ENCODE measurements at places on chromosomes 7 and 10.

- no peak for DNase-seq
Observed at GRCh38 chr7:139490130-139490529, 6.7 kb upstream of the KLRG2 start.

DNA sequence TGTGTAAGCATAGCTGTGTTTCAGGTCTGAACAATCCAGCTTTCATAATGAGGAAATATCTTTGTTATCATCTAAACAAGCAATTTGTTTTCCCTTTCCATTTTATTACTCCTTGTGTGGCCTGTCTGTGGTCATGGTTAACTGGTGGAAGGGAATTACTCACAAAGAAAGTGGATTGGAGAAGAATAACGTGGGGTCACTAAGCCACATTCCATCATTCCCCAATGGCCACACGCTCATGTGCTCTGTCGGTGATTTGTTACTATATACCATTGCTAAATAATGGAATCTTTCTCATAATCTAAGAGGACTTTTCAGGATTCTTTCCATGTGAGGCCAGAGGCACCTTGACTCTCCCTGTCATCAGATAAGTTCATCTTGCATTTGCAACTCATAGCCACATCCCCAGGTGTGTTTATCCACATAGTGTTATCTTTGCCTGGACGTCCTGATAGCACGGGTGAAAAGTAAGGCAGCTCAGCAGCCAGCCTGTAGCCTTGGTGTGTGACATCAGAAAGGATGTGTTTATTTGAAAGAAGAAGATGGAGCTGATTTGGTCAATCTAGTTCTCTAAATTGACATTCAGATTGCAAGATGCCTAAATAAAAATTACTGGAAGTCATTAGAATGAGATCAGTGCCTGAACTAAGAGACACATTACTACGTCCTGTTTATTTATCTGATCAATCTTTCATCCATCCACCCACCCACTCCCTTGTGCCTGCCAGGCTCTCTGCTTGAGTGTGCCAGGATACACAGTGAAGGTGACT is 128.9 kb downstream of the CELF2 start:
- DNase-seq = peak; percentile 26

DNA sequence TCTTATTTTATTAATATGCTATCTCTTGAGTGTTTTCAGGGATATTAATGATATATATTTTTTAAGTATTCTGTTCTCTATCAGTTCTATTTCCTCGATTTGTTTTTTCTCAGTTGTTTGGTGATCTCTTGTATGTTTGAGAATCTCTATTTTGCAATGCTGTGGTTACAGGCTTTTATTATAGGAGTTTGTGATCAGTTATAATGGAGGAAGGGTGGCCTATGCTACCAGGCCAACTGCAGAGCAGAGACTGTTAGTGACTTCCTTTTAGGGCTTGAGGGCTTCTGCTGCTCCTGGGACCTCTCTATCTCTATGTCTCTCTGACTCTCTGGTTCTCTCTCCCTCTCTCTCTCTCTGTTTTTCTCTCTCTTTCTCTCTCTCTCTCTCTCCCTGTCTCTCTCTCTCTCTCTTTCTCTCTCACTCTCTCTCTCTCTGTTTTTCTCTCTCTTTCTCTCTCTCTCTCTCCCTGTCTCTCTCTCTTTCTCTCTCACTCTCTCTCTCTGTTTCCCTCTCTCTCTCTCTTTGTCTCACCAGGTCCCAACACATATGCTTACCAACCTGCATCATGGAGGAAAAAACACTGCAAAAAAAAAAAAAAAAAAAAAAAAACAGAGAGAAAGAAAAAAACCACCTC is 69.4 kb upstream of the CAV2 start:
- no peak for DNase-seq

- DNase-seq = no peak
Observed at GRCh38 chr7:156747718-156748117, 107.1 kb downstream of the RNF32 start.

DNA sequence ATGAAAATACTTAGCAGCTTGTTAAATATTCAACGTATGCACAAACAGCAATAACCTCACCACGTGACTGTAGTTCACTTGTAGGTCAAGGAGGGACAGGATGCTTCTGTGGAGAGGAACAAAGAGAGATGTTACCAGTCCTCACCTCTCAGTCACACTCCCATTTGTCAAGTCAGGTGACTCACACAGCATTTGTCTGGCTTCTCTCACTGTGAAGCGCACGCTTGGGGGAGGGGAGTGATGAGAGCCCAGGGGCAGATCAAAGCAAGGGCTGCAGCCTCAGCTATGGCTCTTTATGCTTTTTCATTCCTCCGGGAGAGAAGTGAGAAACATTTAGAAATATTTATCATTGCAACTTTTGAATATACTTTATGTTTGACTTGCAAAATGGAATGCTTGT is 2.9 kb upstream of the RBM20 start:
- DNase-seq = peak; percentile 30

DNA sequence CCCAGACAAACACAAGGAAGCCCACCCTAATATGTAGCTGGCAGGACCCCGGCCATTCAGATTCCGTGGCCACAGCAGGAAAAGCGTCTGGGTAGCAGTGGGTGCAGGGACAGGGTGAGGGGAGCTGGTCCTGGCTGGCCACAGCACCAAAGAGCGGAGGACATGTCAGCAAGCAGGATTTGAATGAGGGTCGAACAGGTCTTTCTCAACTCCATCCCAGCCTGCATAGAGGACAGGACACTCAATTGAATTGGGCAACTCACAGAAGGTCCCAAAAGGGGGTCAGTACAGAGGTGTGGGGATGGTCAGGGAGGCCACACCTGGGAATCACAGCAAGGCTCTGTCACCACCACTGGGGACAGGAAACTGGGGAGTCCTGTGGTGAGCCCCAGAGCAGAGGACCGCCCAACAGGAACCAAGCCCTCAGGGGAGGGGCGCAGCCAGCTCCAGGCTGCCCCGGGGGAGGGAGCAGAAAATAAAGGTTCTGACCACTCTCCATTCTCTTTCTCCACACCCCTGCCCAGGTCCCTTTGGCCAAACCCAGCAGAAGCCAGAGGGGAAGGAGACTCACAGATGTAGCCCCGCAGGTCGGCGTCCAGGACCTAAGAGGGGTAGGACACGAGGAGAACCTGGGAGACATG is 108.7 kb upstream of the PPP2R2D start:
- no peak for DNase-seq
